ENCODE measurements at places on chromosomes 6 and 20. TPM values are rescaled to one million over a fixed set of nuclear protein-coding genes. Genes with fewer than 3 reads are reported as not detected.

DNA sequence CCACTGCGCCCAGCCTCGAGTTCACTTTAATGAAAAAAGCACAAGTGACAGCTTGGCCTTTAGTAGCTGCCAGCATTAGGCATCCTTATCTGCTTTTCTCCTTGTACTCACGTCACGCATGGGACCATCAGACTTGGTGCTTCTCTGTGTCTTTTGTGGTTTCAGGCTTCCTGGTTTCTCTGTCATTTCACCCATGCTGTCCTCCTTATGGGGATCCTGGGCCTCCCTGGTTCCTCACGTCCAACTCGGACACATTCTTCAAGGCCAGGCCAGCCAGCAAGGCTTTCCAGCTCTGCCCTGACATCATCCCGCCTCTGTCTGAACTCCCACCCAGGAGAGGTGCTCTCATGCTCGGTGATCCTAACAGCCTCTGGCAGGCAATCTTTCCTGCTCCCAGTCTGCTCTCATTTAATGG is 83.2 kb downstream of the TIAM2 start:
- no peak for DNase-seq

NFATC2 gene
- 0.23 TPM for total RNA-seq

DNA sequence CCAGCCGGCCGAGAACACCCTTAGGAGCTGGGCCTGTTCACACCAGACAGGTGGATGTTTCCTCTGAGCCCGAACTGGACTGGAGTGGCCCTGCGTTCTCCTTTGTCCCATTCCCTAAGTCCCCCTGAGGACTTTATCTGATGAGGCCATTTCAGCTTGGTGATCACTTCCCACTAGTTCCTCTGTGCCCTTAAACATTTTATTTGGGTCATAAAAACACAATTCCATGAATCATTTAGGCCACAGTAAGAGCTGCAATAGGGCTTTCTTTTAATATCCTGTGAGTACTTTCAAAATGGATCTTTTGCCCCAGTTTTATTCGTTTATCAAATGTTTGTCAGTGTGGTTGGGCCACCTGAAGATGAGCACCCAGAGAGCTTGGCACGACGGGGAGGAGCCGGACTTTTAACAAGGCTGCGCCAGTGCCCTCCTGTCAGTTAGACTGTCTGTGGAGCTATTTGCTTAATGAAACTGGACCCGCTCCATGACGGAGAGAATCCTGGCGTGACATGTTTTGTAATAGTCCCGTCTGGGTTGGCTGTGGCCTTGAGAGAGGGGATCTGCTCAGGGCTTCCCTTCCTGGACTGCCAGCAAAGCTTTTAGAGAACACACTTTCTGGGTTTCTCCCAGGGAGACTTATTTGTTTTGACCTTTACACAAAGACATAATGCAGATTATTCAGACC is 53.5 kb downstream of the ZDHHC14 start:
- no peak for DNase-seq

GRCh38 chr6:111427341-111428116 is 55.5 kb downstream of the REV3L start:
- peak; percentile 97 for DNase-seq

RBPJL gene
- not detected for total RNA-seq

DNA sequence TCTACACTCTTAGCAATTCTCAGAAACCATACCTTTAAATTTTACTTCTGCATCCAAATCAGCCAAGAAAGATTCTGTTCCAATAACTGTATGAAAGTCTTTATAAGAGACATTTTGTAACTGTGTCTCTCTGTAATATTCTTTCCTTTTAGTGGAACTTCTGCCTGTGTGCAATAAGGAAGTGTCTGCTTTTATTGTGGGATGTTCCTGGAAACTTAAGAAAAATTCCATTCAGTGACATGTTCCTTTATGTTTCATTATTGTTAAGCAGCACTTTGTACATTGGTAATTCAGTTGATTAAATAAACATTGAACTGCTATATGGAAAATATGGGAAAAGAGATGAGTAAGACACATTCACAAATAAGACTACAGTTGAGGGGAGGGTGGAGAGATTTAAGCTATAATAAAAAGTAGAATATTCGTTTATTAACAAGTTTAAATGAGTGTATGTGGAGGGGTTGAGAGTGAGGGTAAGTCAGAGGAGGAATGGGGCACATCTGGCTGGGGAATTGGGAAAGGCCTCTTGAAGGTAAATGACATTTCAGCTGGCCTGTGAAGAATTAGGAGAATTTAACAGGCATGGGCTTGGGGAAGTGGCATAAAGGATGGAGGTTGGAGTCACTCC is 11.9 kb downstream of the NUS1 start:
- no peak for DNase-seq

DNA sequence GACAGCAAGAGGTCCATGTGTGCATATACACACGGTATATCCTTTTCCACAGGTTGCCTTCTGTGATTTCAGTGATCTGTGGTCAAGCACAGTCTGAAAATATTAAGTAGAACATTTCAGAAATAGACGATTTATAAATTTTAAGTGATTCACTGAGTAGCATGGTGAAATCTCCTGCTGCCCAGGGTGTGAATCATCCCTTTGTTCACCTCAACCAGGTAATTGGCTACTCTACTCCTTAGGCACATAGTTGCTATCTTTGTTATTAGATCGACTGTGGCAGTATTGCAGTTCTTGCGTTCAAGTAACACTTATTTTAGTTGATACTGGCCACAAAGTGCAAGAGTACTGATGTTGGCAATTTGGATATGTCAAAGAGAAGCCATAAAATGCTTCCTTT is 1421.7 kb downstream of the GRIK2 start:
- DNase-seq: no peak

DNA sequence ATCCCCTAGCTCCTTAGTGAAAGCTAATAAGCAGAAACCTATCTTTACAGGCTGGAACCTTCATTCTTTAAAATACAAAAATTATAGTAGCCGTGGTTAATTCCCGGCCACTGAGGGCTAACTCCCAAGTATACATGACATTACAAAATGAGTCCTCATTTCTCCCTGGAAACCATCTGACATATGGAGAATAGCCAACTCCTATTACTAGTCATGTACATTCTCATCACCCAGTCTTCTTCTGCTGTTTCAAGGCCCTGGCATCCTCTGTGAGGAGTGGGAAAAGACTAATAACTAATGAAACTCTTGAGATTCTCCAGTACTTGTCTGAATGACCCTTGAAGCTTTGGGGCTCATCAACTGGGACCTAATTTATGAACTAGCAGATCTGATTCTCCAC is 30.2 kb downstream of the CSNK2A1 start:
- DNase-seq: no peak

- DNase-seq: peak; percentile 32
These were observed 7.8 kb downstream of the SYNGAP1 start for GRCh38 chr6:33427585-33428223.

PTCRA gene
- total RNA-seq: not detected

DNA sequence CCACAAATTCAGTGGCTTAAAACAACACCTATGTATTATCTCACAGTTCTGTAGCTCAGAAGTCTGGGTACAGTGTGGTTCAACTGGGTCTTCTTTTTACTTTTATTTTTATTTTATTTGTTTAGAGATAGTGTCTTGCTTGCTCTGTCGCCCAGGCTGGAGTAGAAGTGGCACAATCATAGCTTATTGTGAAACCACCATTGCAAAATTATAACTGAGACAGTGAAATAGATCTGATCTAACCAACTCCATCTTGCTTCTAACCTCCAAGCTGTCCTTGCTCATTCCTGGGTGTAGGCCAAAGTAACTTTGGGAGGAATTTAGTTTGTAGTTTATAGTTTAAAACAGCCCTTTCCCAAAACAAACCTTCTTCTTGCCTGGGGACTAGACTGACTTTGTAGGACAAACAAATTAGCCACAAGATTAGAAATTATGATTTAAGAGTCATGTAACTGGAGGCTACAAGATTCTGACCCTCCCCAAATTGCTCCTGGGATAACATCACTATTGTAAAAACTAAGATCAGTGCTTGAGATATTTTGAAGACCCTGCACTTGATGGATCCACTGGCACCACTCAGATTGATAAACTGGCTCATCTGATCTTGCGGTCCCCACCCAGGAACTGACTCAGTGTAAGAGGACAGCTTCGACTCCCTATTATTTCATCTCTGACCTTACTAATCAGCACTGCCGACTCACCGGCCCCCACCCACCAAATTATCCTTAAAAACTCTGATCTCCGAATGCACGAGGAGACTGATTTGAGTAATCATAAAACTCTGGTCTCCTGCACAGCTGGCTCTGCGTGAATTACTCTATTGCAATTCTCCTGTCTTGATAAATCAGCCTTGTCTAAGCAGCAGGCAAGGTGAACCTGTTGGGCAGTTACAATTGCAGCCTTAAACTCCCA is 193.4 kb upstream of the CDYL start:
- DNase-seq: no peak

- no peak for DNase-seq
These were observed 119.3 kb downstream of the ASCC3 start for GRCh38 chr6:100761841-100762240.

DNA sequence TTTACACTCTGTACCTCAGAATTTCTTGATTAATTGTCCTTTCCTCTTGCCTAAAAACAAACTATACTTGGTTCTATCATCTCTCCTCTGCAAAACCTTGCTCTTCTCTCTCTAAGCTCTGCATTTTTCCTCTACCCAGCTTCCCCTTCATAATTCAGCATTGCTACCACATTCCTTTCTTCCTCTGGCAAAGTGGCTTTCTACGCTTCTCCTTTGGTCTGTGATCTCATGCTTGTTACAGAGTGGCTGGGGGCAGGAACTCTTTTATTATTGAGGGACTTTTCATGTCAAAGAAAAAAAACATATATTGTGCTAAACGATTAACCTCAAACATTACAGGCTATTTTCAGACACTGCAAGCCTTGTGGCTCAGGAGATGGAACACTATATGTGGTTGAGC is 333.3 kb upstream of the KCNQ5 start:
- DNase-seq: no peak

OOEP gene
- total RNA-seq: not detected

SLC17A3 gene
- not detected for total RNA-seq

- no peak for DNase-seq
These were observed 17.0 kb downstream of the DACT2 start for GRCh38 chr6:168302534-168302933.

DNA sequence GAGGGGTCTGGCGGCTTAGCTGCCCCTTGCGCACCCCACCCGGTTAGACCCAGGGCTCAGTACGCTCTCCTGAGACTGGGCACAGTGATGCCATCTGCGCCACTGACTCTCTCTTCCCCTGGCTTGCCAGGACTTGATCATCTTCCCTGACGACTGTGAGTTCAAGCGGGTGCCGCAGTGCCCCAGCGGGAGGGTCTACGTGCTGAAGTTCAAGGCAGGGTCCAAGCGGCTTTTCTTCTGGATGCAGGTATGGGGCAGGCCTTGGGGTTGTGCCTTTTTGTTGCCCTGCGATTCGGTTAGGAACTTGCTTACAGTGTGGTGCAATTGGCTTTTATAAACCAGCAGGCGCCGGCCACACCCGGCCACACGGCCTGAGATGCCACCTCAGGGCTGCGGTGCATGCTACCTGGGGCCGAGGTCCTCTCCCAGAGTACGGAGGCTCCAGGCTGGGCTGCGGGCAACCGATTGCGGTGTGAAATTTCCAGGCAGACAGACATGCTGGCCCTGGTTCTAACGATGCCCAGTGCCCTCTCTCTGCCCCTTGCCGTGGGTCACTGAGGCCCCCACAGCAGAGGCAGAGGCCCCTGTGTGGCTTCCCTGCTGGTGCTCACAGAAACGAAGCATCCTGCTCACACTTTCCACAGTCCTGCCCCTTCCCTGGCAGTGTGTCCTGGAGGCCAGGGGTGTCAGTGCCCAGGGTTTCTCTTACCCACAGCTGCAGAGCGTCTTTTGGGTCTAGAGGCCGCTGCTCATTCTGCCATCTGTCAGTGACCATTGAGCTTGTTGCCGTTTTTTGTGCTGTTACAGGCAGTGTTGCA is 1.7 kb downstream of the ADRM1 start:
- no peak for DNase-seq

LTA gene
- not detected for total RNA-seq

GRCh38 chr6:39602601-39603519 is 122.3 kb downstream of the KIF6 start:
- no peak for DNase-seq

FAXC gene
- total RNA-seq: 5.9 TPM

LRRC1 gene
- total RNA-seq: 6.1 TPM

DNA sequence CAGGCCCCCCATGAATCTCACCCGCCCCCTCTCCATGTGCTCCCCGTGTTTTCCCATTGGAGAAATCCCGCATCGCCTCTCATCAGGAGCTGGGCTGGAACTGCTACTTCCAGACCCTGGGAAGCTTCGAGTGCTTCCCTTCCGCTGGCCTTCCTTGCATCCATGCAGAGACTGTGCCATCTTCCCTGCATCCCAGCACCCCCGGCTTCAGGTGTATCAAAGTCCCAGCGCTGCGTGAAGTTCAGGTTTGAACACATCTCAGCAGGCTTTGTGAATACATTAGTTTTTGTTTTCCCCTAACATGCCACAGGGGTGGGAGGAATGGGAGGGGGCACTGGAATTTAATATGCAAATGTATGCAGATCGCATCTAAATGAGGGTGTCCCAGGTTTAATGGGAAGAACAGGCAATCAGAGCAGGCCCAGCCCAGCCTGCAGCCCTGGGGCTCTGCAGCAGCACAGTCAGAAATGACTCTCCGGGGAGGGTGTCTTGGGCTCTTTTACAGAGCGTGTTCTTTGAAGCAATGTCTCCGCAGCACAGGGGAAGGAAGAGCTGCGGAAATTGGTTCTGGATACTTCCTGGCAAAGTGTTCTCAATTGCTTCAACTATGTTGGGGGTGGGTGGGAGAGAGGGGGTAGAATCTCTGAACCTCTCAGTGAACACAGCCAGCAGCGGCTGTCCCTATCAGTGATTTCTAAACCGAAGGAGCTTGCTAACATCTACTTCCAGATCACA is 8.3 kb upstream of the MMP9 start:
- DNase-seq: no peak

DNA sequence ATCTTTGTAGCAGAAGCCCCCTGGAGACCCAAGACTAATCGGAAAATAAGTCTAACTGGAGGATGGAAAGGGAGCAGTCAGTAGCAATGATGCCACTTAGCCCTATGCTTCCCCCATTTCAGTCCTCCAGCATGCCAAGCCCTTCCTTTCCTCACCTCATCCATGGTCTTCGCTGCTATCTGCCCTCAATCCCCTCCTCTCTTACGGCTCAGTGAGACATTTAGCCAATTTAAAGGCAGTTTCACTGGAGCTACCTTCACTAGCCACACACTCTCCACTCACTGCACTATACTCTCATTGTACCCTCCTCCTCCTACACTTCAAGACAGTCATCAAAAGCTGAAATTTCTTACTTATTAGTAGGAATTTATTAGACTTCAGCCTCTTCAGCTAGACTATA is 111.2 kb downstream of the PDE10A start:
- DNase-seq: no peak

GRCh38 chr6:124482071-124482491 is 480.2 kb upstream of the RNF217 start:
- no peak for DNase-seq

DNA sequence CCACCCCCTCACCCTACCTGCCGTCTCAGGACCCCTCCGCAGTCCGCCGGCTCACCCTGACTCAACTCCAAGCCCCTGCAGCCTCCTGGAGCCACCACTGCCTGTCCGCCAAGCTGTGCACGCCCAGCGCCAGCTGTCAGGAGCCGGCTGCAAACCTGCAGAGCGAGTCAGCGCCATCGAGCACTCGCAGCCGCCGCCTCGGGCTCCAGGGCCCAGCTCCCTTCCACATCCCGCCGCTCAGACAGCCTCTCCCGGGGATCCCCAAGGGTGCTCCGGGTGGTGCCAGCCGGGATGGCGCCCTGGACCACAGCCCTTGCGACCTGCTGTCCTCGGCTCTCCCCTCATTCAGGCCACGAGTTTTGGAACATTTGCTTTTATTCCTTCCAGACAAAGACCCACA is 4.3 kb downstream of the TNNC2 start:
- DNase-seq: no peak
